Stimulated activated CD4-positive, alpha-beta T cell treated with anti-CD3 and anti-CD28 coated beads, Interleukin-12 subunit alpha, Interleukin-12 subunit beta, amount 100 ng/mL, for 48 hours (primary cell): ENCODE measurements at places on chromosomes 12 and 14.

- no peak for DNase-seq
These were observed 87.3 kb downstream of the PHLDA1 start for GRCh38 chr12:75944097-75944904.

- DNase-seq = no peak
These were observed 618.5 kb downstream of the NRXN3 start for GRCh38 chr14:78788467-78789360.

GRCh38 chr12:128823216-128823915 lies 392 bp downstream of the SLC15A4 start:
- no peak for DNase-seq

DNA sequence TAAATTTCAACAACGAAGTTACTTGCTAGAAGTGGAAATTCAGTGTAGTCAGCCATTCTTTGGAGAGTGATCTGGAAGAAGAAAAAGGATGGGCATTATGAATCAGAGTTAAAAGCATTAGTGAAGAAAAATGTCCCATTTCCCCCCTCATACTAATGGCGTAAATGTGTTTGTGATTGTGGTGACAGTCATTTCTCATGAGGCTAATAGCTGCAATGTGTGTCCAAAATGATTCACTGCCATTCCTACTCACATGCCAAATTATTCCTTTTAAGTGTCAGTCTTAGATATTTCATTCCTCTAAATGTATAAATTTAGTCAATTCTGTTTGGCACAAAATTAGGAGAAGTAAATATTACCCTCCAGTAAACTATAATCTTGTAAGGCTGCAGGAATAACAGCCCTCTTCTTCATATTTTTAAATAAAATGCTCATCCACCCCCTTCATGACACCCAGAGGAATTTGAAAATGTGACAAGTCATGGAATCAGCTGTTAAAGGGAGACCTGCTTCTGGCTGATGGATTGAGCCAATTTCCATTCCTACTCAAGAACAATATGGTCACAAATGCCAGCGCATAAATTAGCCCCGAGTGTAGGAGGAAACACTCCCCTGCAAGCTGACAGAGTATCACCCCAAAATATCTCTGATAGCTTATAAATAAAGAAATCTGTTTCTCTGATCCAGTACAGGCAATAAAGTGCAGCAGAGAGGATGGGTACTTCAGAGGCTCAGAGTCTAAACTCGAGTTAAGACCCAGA lies 912.3 kb upstream of the SEL1L start:
- no peak for DNase-seq

DNA sequence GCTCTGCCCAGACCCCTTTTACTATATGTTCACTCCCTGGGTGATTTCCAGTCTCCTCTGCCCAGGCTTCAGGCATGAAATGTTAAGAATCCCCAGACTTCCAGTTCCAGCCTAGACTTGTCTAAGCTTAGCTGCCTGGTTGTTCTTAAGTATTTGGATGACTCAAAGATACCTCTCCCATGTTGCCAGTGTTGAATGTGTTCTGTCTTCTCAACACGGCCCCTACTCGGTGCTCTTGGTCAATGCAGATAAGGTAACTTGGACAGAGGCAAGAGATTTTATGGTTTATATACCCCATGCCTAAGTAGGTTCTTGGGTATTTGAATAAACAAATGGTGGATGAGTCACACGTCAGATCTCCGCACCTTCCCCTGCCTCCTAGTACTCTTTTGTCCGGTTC lies 13.6 kb downstream of the PIWIL1 start:
- DNase-seq = no peak

- no peak for DNase-seq
These were observed 300.5 kb downstream of the GRIN2B start for GRCh38 chr12:13680916-13681315.

GRCh38 chr14:104443391-104444158 lies 136.0 kb upstream of the C14orf180 start:
- no peak for DNase-seq

- DNase-seq = no peak
These were observed 84.6 kb upstream of the PTGDR start for GRCh38 chr14:52182853-52183252.

- DNase-seq = no peak
These were observed 115.8 kb downstream of the DAD1 start for GRCh38 chr14:22472935-22473854.

- no peak for DNase-seq
These were observed 15.4 kb downstream of the ISCA2 start for GRCh38 chr14:74508844-74509428.

- no peak for DNase-seq
These were observed 128.0 kb upstream of the OVCH1 start for GRCh38 chr12:29625359-29625953.

- no peak for DNase-seq
These were observed 9.5 kb downstream of the BEST3 start for GRCh38 chr12:69689638-69690037.

- no peak for DNase-seq
These were observed 79.1 kb upstream of the HECTD1 start for GRCh38 chr14:31286456-31287293.

DNA sequence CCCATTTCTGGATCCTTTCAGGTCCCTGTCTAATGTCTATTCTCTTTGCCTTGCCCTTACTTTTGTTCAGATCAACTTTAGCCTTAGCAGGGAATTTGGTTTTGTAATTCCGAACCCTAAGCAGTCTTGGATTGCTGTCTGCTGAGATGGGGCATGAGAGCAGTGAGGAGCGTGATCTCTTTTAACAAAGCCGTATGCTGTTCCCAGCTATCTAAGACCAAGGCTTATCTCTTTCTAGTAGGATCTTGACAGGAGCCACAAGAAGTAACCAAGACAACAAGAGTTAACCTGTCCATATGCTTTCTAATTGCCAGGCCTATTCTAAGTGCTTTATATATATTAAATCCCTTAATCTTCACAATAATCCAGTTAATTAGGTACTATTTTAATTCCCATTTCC lies 4.5 kb upstream of the DHRS7 start:
- DNase-seq = no peak

- DNase-seq = no peak
These were observed 183.6 kb upstream of the PRMT8 start for GRCh38 chr12:3307389-3307788.

DNA sequence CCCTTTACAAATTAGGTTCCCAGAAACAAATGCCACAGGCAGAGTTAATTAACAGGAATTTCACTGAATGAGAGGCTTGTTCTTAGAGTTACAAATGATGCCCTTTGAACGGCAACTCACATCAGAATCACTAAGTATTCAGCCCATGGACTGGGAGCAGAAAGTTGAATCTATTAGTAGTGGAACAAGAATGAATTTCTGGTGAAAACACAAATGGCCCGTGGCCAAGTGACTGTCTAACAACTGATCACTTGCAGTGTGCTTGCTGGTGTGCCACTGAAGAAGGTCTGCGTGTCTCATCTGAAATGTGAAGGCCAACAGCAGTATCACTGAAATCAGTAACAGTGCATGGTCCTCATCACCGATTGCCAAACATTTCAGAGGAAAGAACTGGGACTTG lies 893.4 kb upstream of the TMEM132C start:
- DNase-seq = no peak

GRCh38 chr12:53538209-53538689 lies 31.0 kb upstream of the NPFF start:
- DNase-seq = no peak

GRCh38 chr14:70567791-70568190 lies 32.7 kb downstream of the MED6 start:
- DNase-seq = no peak

- DNase-seq = no peak
These were observed 24.2 kb upstream of the MMP17 start for GRCh38 chr12:131803961-131804521.

DNA sequence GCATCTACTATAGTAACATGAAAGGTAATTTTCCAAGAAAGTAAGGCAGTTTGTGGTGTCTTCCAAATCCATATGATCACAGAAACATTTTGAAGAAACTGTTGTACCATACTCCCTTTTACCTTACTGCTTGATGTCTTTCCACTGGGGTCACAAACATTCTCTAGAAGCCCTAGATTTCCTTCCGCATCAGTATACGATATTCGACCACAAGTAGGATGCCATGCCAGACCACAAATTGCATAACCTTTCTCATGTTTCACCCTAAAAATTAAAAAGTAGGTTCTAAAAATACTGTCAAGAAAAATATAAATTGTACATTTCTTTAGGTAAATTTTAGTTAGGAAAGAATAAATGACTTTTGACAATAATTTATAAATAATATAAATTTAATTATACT lies 26.5 kb downstream of the WDHD1 start:
- DNase-seq = no peak

GRCh38 chr12:19894803-19895202 lies 455.5 kb downstream of the AEBP2 start:
- DNase-seq = peak; percentile 2

DNA sequence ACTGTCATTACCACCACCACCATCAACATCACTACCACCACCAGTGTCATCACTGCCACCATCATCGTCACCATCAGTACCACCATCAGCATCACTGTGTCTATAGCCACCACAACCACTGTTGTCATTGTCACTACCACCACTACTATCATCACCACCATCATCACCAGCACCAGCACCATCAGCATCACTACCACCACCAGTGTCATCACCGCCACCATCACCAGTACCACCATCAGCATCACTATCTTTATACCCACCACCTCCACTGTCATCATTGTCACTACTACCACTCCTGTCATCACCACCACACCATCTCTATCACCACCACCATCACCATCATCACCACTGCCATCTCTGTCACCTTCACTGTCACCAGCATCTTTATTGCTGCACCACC lies 60.6 kb downstream of the BEGAIN start:
- DNase-seq = no peak

DNA sequence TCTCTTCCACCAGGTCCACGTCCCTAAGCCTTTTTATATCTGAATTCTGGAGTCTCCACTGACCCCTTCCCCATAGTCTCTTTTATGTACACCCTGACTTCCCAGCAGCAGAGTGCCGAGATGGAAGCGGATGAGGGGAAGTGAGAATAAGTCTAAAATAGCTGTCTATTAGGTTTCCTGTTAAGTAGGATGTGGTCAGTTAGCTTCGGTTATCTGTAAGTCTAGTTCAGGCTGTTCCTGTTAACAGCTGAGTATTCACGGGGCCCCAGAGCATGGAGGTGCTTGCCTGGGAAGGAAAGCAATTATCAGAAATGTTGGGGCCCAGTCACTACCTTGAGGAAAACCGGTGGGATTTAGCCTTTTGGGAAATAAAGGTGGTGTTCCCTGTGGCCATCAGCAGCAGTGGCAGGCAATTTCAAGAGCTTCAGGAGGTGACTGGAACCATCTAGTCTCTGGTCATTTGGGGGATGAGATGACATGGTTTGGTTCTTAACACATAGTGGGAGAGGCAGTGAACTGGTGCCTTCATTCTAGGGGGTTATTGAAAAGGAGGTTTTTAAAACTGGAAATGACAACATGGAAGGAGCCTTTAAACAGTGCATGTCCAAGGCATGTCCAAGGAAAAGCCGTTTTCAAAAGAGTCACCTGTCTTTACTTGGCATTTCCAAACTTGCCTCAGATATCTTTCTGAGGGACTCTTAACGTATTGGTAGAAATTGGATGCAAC lies 21.8 kb downstream of the CHST11 start:
- no peak for DNase-seq

GRCh38 chr12:52580496-52580895 lies 6.9 kb upstream of the KRT74 start:
- no peak for DNase-seq

DNA sequence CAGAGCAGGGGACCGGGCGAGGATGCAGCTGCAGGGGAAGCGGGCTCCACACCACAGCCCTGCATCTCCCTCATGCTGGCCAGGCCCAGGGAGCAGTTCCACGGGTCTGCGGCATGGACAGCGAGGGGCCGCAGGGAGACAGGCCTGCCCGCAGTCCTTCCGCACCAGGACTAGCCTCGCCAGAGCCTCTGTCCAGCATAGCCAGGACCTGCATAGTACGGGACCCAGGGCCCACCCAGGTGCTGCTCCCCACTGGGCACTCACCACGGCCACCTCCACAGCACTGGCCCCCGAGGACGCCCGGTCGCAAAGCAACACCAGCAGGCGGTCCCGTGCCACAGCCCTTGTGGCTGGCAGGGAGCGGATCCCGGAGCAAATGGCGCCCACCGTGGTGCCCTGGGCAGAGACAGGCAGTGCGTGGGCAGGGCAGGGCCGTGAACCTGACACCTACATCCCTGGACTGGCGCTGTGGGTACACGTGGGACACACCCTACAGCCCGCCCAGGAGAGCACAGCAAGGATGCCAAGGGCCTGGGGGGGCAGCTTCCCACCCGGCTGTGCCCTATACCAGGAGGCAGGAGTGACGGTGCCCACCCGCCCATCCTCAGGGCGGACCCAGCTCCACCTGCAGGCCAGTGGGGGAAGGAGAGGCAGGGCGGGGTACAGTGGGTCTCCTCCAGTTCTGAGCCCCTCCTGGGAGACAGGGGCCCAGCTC lies 23.8 kb downstream of the JAG2 start:
- DNase-seq = no peak

GRCh38 chr12:31967539-31967938 lies 8.3 kb downstream of the RESF1 start:
- no peak for DNase-seq

DNA sequence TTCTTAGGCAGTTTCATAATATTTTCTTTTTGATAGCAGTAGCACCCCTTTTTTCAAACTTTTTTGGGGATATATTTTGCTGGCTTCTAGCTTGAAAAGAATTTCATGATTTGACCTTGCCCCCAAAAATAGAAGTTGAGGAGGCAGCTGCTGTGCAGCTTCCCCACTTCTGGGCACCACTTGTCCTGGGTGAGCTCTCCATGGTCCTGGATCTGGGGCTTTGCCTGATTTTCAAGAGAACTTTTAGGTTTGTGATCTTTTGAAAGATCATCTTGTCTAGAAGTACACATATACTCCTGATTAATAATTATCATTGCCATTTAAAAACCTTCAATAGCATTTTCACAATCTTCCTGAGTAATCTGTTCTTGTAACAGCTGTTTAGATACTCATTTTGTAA lies 271.6 kb downstream of the NPAS3 start:
- no peak for DNase-seq

DNA sequence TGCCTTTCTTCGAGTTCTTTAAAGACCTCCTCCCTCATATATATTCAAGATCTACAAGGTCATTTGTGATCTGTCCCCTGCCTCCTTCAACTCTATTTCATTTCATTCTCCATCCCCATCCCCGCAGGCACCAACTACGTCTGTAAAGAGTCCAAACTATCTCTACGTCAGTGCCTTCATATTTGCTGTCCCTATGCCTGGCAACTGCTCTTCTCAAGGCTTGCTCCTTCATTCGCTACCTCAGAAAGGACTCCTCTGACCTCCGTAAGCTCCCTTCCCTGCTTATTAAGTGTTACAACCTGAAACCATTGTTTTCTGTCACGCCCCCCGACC lies 650 bp downstream of the LLPH start:
- DNase-seq = no peak
